ENCODE measurements at places on chromosomes 1 and 21.
A peak's percentile ranks its signal among the peaks of the same experiment; 100 is the strongest.

GRCh38 chr1:147052143-147052542, 114.0 kb downstream of the NBPF12 start:
- DNase-seq: no peak

DNA sequence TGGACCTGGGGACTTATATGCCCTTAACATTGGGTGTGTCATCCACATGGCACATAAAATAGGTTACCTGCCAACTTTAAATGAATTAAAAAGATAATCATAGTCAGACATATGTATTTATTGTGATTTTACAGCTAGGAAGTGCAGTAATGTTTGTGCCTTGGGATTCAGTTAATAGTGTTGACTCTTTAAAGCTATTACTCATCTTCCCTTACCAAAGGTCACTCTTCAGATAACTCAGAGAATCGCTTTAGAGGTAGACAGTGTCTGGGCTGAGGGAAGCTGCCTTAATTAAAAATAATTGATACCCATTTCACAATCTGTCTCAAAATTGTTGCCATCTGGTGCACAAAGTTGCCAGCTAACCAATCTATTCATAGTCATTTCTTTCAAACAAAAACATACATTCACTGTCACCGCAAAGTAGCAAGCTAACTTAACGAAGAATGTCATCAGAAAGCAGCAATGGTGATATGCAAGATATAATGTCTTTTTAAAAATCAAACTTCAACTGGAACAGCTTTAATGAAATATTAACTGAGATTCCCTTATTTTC, 3.0 kb upstream of the KRTAP15-1 start:
- no peak for DNase-seq

- DNase-seq: no peak
Observed at GRCh38 chr1:95067568-95067967, 5.2 kb downstream of the ALG14 start.

- peak; percentile 51 for DNase-seq
Observed at GRCh38 chr1:220884109-220884980, 5.1 kb downstream of the HLX start.

DNA sequence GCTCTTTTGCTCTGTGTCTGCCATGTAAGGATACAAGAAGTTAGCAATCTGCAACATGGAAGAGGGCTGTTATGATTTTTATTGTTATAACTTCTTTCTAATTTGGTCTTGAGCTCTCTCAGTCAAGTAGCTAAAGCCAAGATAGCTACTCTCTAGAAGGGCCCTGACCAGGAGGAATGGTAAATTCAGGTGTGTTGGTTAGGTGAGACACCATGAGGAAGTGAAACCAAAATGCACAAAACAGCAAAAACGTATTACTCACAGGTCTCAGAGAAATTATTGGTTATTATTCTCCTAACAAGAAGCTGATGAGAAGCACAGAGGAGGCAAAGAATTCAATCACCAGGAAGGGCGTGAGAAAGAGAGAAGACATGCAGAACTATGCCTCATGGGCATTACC, 51.8 kb upstream of the INSL5 start:
- no peak for DNase-seq

GRCh38 chr1:62232871-62233278, 38.2 kb downstream of the L1TD1 start:
- DNase-seq: no peak

GRCh38 chr1:145993618-145994390, 2.6 kb downstream of the TXNIP start:
- DNase-seq: no peak

DNA sequence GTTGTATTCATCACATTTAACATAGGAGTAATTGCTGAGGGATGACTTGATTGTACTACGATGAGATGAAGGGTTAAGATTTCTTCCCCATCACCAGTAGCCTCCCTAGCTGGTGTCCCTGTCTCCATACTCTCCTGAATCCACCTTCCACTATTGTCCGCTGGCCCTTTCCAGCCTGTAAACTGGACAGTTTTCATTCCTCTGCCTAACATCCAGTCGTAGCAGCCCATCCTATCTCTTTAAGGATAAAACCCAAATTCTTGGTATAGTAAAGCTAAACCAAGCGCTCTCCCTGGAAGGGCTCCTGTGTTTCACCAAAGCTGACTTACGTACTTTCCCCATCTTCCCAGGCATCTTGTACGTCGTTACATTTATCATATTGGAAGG, 670 bp downstream of the COX20 start:
- DNase-seq: peak; percentile 55

GRCh38 chr1:45370575-45370974, 30.3 kb upstream of the MUTYH start:
- DNase-seq: no peak
